GM12878 (cell line): ENCODE measurements at places on chromosomes 16 and 17. TPM values are rescaled to one million over a fixed set of nuclear protein-coding genes. Genes with fewer than 3 reads are reported as not detected.

TRAP1 gene
- total RNA-seq = 287 and 303 TPM in 2 replicates

C17orf50 gene
- total RNA-seq = not detected in 2 replicates

- no peaks in the 10 kb centered on the region for H3K27me3 ChIP-seq
- H3K27ac ChIP-seq = no peak overlapping the region
- no peaks in the 10 kb centered on the region for H3K4me1 ChIP-seq
- H3K36me3 ChIP-seq = peaks cover 3% of the 10 kb centered on the region
Measured at GRCh38 chr17:37133136-37133535, 184.4 kb downstream of the AATF start.

NPIPA3 gene
- 1.4 and 1.6 TPM in 2 replicates for total RNA-seq

ASGR2 gene
- total RNA-seq = 0.37 TPM in 1 of 2 replicates, not detected in the other

RDM1 gene
- total RNA-seq = 9.7 and 12.1 TPM in 2 replicates

DNA sequence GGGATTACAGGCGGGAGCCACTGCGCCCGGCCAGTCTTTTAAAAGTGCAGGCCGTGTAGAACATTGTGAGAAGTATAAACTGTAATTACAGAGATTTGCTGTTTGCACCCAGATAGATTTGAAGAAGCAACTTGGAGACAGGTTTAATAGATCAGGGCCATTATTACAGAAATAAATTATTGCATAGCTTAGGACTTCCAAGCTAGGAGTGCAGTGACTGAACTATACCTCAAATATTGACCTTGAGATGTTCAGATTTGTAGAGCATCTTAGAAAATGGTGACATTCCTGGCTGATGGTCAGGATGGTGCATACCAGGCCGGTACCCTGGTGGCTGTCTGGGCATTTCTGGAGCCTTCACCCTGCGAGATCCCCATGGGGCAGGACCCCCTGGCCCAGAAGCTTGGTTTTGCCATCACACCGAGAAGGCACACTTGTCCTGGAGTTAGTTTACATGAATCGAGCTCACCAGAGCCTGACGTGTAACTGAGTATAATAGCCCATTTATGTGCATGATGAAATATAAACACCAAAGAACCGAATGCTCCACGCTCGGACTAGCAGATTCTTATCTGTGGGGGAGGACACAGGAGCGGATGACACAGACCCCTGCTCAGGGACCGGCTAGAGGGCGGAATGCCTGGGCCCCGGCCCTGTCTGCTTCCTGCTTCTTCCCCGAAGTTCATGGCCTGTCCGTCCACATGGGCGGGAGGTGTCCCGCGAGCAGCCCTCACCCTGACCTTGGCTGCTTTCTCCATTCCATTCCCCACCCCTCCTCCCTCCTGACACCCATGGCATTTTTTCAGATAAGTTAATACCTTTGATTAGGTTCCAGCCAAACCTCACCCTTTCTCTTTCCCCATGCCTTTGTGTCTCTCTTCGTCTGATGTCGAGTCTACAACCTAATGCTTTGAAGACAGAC lies 32.1 kb downstream of the CCDC40 start:
- H3K4me1 ChIP-seq = no peaks in the 10 kb centered on the region
- no peaks in the 10 kb centered on the region for H3K36me3 ChIP-seq
- no peak overlapping the region for H3K4me3 ChIP-seq
- DNase-seq = no peak
- no peak overlapping the region for H3K27ac ChIP-seq

GRCh38 chr17:55635253-55635914 lies 87.3 kb downstream of the TMEM100 start:
- DNase-seq = no peak
- no peak overlapping the region for H3K4me3 ChIP-seq
- no peaks in the 10 kb centered on the region for H3K27me3 ChIP-seq
- H3K36me3 ChIP-seq = no peaks in the 10 kb centered on the region
- no peak overlapping the region for H3K27ac ChIP-seq

GRCh38 chr16:81175325-81175891 lies 63.1 kb upstream of the BCO1 start:
- H3K27me3 ChIP-seq = peaks cover 3% of the 10 kb centered on the region
- DNase-seq = no peak
- no peak overlapping the region for H3K27ac ChIP-seq
- H3K4me1 ChIP-seq = no peaks in the 10 kb centered on the region

TP53TG3F gene
- total RNA-seq = not detected in 2 replicates

GRCh38 chr16:22380529-22380928 lies 6.1 kb upstream of the CDR2 start:
- no peaks in the 10 kb centered on the region for H3K27me3 ChIP-seq
- H3K4me1 ChIP-seq = no peaks in the 10 kb centered on the region
- H3K27ac ChIP-seq = no peak overlapping the region
- no peak for DNase-seq
- no peaks in the 10 kb centered on the region for H3K36me3 ChIP-seq

CA4 gene
- total RNA-seq = not detected in 2 replicates

DNA sequence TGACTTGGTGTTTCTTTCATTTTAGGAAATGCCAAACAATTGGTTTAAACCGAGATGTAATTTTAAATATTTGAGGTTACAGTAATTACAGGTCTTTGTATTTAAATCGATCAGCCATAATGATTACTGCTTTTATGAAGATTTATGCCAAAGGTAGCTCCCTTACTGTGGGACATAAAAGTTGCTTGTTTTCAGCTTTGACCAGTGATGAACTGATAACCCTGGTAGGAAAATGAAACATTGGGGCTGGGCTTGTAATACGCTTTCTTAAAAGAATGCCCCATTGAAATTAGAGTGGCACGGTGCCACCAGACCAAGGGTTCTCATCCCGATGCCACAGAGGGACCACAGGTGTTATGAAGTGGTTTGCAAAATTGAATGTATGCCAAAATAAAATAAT lies 7.3 kb downstream of the TNRC6A start:
- peaks cover 10% of the 10 kb centered on the region; the same call in 1 of the 2 replicates for H3K36me3 ChIP-seq
- no peaks in the 10 kb centered on the region for H3K27me3 ChIP-seq

NACA2 gene
- not detected in 2 replicates for total RNA-seq

MPO gene
- 0.08 and 0.23 TPM in 2 replicates for total RNA-seq

ZNF830 gene
- total RNA-seq = 13.6 and 14.9 TPM in 2 replicates

PRR11 gene
- total RNA-seq = 51.3 and 54.0 TPM in 2 replicates

- no peaks in the 10 kb centered on the region for H3K36me3 ChIP-seq
- no peak for DNase-seq
- H3K4me1 ChIP-seq = no peaks in the 10 kb centered on the region
- no peak overlapping the region for H3K27ac ChIP-seq
- no peak overlapping the region for H3K4me3 ChIP-seq
Measured at GRCh38 chr17:39064374-39064773, 87.1 kb downstream of the PLXDC1 start.

GRCh38 chr17:17921192-17922069 lies 50.8 kb downstream of the TOM1L2 start:
- H3K4me1 ChIP-seq = peaks cover 11% of the 10 kb centered on the region
- no peak for DNase-seq
- H3K36me3 ChIP-seq = no peaks in the 10 kb centered on the region
- no peaks in the 10 kb centered on the region for H3K27me3 ChIP-seq
- H3K27ac ChIP-seq = no peak overlapping the region

GRCh38 chr17:46191322-46192188 lies 1.7 kb downstream of the KANSL1 start:
- no peaks in the 10 kb centered on the region; the same call in 1 of the 2 replicates for H3K36me3 ChIP-seq
- H3K27me3 ChIP-seq = no peaks in the 10 kb centered on the region
- H3K27ac ChIP-seq = peak overlapping the region; percentile 94
- H3K4me3 ChIP-seq = peak overlapping the region; percentile 78
- DNase-seq = no peak
- peaks cover 32% of the 10 kb centered on the region for H3K4me1 ChIP-seq

- H3K4me1 ChIP-seq = peaks cover 17% of the 10 kb centered on the region
- no peaks in the 10 kb centered on the region; the same call in 1 of the 2 replicates for H3K36me3 ChIP-seq
- DNase-seq = no peak
- H3K4me3 ChIP-seq = no peak overlapping the region
- no peaks in the 10 kb centered on the region for H3K27me3 ChIP-seq
- no peak overlapping the region for H3K27ac ChIP-seq
Measured at GRCh38 chr17:59790910-59791309, 83.5 kb downstream of the VMP1 start.

GRCh38 chr16:67483150-67483549 lies at the start of gene AGRP:
AGRP (minus strand) TSS chr16:67483547; CDS start chr16:67483398, 149 bp downstream.
- peak within 1 kb of the TSS; percentile 84 for H3K4me3 ChIP-seq
- H3K4me1 ChIP-seq = peaks cover 14% of the 10 kb centered on the region
- no peaks in the 10 kb centered on the region for H3K27me3 ChIP-seq
- H3K27ac ChIP-seq = peak within 1 kb of the TSS; percentile 86

GRCh38 chr16:82655720-82656490 lies 29.1 kb downstream of the CDH13 start:
- DNase-seq = no peak
- H3K36me3 ChIP-seq = no peaks in the 10 kb centered on the region
- no peak overlapping the region for H3K4me3 ChIP-seq
